ENCODE measurements at places on chromosomes 1 and 21.

- no peak for DNase-seq
These were observed 9.1 kb downstream of the TTC22 start for GRCh38 chr1:54791880-54792522.

DNA sequence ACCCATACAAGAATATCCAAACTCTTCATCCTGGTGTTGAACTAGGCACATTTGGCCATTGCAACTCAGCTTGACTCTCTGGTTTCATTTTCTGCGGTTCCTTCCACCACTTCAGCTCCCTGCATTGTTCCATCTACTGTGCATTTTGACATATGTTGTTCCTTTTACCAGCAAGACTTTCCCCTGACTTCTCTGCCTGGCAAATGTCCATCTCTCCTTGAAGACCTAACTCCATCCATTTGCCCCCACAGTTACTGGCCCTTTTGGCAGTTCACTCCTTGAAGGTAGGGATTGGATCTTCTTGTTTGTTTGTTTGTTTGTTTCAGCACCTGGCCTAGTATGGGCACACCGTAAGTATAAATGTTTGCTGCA, 8.7 kb downstream of the PADI2 start:
- no peak for DNase-seq

DNA sequence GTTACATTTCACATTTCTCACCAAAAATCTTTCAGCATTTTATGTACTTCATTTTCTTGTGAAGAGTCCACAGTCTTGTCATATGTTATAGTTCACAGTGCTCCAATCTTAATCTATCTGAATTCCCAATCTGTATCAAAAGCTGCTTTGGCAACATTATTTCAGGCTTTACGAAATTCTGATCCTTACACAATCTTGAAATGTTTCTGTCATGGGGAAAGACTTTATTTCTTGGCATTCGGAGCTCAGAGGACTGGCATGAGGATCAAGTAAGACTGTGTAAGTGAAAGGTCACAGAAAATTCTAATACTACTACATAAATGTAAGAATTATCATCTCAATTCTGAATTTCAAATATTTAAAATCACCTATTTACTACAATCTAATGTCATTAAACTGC, 2.0 kb downstream of the USP33 start:
- no peak for DNase-seq

GRCh38 chr21:36210779-36211659, 54.4 kb downstream of the DOP1B start:
- no peak for DNase-seq

DNA sequence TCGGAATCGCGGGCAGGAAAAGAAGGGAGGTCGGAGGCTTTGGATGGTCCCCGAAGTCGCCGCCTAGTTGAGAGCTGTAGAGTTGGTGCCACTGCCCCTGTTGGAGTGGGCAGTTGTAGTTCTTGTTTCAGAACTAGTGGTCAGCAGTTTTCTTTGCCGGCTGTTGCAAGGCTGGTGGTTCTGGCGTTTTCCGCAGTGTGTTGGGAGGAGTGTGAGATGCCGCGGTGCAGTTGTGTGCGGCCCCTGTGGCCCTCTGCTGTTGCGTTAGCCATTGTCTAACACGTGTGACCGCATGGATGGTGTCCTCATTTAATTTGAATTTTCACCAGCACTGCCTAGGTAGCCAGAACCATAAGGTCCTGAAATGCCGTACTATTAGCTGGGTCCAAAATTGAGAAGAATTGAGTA, 1.4 kb downstream of the ARF1 start:
- no peak for DNase-seq

- no peak for DNase-seq
These were observed 119.8 kb upstream of the SPAG17 start for GRCh38 chr1:118304722-118305359.

DNA sequence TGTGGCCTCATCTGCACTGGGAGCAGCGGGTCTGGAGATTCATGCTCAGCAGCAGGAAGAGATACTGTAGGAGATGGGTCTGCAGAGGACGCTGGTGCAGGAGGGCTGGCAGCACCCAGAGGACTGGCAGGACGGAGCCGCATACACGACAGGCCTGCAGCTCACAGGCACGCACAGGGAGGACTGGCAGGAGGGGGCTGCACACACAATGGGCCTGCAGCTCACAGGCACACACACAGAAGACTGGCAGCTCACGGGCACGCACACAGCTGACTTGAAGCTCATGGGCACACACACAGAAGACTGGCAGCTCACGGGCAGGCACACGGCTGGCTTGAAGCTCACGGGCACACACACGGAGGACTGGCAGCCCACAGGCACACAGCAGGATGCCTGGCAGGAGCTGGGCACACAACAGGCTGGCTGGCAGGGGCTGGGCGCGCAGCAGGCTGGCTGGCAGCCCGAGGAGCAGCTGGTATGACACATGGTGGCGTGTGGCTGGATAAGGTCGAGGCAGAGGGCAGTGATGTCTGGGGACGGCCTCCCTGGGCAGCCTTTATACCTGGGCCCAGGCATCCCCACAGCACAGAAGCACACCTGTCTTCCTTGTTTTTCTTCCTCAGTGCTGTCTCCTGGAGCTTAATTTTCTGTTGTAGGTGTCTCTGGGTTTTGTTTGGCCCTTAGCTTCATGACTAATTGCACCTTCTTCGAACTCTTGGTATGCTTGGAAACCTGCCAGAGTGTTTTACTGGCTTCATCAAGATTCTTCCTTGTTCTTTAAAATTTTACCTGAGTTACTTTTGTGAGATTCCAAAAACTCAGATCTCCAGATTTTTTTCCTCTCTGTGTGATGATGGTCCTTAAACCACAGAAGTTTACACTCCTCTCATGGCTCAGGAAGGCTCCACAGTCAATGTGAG, at the start of gene KRTAP12-2:
KRTAP12-2 (minus strand) TSS at position 527 of the 920 bp plus-strand sequence; CDS start at position 486, 41 bp downstream.
- no peak for DNase-seq

DNA sequence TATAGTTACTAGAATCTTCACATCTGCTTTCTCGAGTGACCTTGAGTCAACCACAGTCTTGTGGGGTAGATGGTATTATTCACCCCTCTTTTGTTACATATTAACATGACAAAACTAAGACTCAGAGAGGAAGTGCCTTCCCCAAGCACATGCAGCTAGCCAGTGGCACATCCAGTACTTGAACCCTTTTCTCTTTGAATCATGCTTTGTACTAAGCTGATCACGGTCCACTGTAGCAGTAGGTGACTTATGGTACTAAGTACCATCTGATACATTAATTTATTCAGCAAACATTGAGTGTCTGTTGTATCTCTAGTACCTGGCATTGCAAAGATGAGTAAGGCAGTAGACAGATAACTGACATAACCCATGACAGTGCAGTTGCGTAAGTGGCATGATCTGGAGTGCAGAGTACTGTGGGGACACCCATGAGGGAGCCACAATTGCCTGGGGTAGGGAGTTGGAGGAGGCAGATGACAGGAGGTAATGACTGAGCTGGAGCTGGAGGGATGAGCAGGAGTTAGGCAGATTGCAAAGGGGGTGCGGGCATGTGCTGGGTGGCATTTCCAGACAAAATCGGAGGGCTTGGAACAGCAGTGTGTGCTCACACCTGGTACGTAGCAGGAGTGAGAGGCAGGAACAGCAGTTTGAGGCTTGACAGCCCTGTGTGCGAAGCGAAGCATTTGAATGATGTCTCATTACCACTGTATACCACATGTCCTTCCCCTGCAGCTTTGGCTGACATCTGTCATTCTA, 29.8 kb downstream of the UCK2 start:
- no peak for DNase-seq

DNA sequence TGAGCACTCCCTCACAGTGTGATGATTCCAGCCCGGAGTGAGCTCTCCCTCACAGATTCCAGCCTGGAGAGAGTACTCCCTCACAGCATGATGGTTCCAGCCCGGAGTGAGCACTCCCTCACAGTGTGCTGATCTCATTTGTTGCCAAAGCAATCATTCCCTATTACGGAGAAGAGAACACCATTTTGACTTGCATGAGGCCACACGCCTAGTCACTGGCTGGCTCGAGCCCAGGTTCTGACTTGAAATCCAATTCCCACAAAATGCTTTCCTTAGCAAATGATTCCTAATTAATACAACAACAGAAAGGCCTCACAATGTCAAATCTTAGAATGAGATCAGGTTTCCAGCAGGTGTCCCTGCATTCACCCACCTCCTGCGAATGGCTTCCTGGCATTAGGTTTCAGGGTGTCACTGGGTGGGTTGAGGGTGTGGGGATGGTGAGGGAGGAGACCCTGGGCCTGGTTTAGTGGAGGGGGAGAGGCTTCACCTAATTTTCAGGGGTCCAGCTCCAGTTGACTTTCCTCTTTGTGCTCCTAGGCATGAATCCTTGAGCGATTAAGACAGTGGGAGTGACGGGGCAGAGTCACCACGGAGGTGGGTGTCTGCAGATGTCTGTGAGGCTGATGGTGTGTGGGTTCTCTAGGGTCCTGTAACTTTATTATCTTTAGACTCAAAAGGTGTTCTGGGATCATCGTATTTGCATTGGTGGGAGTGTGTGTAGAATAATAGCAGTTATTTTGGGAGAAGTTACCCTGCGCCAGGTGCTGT, 158.5 kb downstream of the KCNJ6 start:
- no peak for DNase-seq

- DNase-seq: no peak
These were observed 221.3 kb downstream of the MRPL39 start for GRCh38 chr21:25385911-25386474.

GRCh38 chr1:189607477-189608096, 870.1 kb downstream of the BRINP3 start:
- no peak for DNase-seq

- no peak for DNase-seq
These were observed 88.2 kb upstream of the ABCD3 start for GRCh38 chr1:94329986-94330385.

- DNase-seq: no peak
These were observed 41.6 kb upstream of the PPIAL4F start for GRCh38 chr1:144551107-144551542.

- DNase-seq: no peak
These were observed 108.7 kb upstream of the TTC34 start for GRCh38 chr1:2910211-2910610.

DNA sequence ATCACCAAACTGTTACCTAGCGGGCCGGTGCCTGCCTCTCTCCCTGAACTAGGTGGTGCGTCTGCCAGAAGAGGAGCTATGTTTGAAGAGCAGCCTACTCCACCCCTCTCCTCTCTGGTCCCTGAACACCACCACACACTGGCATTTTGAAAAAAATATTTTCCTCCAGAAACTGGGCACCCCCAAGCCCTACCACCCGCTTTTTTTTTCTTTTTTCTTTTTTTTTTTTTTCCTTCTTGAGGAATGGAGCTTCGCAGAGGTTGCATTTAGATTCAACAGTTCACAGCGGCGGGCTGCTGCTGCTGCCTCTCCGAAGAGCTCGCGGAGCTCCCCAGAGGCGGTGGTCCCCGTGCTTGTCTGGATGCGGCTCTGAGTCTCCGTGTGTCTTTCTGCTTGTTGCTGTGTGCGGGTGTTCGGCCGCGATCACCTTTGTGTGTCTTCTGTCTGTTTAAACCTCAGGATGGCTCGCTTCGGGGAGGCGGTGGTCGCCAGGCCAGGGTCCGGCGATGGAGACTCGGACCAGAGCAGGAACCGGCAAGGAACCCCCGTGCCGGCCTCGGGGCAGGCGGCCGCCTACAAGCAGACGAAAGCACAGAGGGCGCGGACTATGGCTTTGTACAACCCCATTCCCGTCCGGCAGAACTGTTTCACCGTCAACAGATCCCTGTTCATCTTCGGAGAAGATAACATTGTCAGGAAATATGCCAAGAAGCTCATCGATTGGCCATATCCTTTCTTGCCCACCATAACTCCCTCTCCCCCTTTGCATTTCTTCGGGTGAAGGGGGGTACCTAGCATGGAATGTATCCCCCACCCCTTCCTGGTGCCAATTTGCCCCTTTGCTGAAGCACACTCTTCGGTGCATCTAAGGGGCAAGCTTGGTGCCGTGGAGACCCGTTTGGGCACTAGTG, at the start of gene CACNA1E:
CACNA1E (plus strand) TSS at position 233 of the 911 bp plus-strand sequence; CDS start at position 461, 228 bp downstream.
- no peak for DNase-seq

DNA sequence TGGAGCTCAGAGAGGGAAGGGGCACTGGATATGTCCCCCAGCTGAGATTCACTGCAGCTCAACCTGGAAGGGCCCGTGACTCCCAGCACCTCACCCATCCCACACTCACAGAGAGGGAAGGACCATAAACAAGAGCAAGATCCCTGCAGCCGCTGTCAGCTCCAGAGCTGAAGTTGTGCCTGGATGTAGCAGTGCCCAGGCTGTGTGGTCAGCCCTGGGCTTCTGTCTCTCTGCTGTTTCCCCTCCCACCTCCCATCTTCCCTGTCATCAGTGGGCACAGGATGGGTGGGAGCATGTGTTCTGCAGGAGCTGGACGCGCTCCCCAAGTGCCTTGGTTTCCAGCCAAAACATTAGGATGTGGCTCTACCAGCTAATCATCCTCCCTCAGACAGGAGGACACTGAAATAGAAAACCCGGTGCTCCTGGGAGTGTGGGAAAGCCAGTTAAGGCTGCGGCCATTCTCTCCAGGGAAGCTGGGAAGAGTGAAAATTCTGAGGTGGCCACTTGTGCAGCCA, 282.7 kb downstream of the NPHP4 start:
- no peak for DNase-seq

DNA sequence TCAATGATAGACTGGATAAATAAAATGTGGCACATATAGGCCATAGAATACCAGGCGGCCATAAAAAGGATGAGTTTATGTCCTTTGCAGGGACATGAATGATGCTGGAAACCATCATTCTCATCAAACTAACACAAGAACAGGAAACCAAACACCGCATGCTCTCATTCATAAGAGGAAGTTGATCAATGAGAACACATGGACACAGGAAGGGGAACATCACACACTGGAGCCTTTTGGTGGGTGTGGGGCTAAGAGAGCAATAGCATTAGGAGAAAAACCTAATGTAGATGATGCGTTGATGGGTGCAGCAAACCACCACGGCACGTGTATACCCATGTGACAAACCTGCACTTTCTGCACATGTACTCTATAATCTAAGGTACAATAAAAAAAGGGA, 883.4 kb upstream of the PRMT6 start:
- DNase-seq: no peak
